ENCODE measurements at places on chromosomes 16 and 17.

DNA sequence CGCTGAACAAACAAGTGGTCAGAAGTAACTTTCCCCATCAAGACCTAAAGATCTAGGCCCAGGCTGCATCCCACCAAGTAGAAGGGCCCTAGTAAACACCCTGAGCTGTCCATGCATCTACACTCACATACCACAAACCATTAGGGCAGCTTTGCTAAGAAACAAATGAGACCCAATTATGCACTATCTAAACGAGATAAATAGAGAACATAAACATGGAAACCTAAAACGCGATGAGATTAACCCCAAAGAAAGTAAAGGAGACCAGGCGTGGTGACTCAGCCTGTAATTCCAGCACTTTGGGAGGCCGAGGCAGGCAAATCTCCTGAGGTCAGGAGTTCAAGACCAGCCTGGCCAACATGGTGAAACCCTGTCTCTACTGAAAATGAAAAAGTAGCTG is 5.8 kb downstream of the TXNDC11 start:
- no peak for DNase-seq

DNA sequence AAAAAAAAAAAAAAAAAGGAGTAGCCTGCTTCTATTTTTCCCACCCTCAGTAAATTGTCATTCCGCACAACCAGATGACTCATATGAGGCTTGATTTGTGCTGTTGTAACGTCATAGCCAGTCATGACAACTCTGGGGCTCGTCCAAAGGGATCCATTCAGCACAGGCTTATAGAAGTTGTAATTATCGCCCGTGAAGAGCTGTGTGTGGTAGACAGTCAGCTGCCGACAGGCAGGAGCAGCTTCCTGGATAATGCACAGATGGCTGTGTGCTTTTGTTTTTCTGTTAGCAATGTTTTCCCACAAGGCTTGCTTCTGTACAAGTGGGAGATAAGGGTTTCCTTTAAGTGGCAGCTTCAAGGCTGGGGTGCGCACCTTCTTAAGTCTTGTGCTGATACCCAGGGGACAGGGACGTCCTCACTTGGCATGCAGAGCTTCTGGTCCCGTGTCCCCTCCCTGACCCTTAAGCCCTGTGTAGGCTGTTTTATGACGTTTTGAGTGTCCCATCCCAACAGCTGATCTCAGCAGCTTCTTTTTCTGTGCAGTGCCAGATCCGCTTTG is 26.0 kb downstream of the SNX29 start:
- DNase-seq, result no peak

- no peak for DNase-seq
Observed at GRCh38 chr17:42363767-42364585, 24.3 kb downstream of the STAT3 start.

DNA sequence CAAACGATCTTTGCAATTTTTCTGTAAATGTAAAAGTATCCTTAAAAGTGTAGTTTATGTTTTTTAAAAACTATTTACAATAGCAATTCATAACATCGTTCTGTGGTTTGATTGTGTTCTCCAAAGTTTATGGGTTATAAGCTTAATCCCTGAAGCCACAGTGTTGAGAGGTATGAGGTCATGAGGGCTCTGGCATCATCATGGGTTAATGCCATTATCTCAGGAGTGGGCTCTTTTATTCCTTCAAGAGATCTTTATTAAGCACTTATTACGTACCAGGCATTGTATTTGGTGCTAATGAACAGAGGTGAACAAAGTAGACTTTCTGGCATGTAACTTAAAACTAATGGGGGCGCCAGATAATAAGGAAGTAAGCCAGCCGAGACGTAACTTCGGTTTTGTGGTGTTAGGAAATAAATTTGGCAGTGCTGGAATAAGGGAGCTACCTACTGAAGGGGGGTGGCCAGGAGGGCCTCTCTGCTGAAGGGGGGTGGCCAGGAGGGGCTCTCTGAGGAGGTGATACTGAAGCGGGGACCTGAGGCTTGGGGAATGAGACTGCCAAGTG is 158.1 kb downstream of the VPS53 start:
- DNase-seq, result no peak

DNA sequence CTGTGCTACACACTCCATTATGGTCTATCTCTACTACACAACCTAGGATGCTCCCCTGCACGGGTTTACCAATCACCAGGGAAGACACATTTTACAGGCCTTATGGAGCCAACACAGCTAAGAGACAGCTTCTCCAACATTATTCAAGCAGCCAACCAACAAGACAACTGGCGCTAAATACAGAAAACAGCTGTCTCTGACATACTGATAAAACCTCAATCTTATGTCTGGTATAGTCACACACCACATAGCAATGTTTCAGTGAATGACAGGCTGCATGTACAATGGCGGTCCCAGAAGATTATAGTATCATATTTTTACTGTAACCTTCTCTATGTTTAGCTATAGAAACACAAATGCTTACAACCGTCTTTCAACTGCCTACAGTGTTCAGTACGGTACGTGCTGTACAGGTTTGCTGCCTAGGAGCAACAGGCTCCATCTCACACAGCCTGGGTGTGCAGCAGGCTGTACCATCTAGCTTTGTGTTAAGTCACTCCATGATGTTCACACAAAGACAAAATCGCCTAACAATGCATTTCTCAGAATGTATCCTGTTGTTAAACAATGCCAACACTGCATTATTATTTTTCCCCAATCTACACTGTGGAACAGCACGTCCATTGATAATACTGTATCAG is 10.9 kb downstream of the USP22 start:
- no peak for DNase-seq

All from activated CD4-positive, alpha-beta T cell treated with anti-CD3 and anti-CD28 coated beads, Interleukin-2, Interleukin-4, amounts not matched to agents 100 ng/mL and 50 ng/mL, durations not matched to agents 16 hours and 8 hours (primary cell).